ENCODE measurements at places on chromosomes 16 and 17. TPM values are rescaled to one million over a fixed set of nuclear protein-coding genes. Genes with fewer than 3 reads are reported as not detected.

Gene SLC52A1
- 0.18 TPM for total RNA-seq

Gene NHLRC4
- total RNA-seq = 6.5 TPM

Gene CCL4L2
- not detected for total RNA-seq

Gene SULT1A4
- total RNA-seq = 5.2 TPM

Gene NPIPA2
- not detected for total RNA-seq

Gene CACNG5
- not detected for total RNA-seq

Gene SLFN13
- 1.5 TPM for total RNA-seq

Gene CDK10
- 41.0 TPM for total RNA-seq

Gene PLLP
- not detected for total RNA-seq

Gene CCL7
- total RNA-seq = 3.4 TPM

Gene HBA1
- not detected for total RNA-seq

Gene PDILT
- 0.18 TPM for total RNA-seq

Gene SLC5A10
- total RNA-seq = not detected

Gene MSLN
- not detected for total RNA-seq

Gene ZFP1
- 6.2 TPM for total RNA-seq

Gene ARHGAP23
- 30.3 TPM for total RNA-seq

Gene VAT1L
- 0.81 TPM for total RNA-seq

Gene GSG1L
- not detected for total RNA-seq

Gene TBX21
- not detected for total RNA-seq

Gene TRPV2
- 32.7 TPM for total RNA-seq

Gene RDM1
- total RNA-seq = not detected

All from cardiac atrium fibroblast (primary cell).